ENCODE measurements at places on chromosomes 11 and 22.
A peak's percentile ranks its signal among the peaks of the same experiment; 100 is the strongest.

DNA sequence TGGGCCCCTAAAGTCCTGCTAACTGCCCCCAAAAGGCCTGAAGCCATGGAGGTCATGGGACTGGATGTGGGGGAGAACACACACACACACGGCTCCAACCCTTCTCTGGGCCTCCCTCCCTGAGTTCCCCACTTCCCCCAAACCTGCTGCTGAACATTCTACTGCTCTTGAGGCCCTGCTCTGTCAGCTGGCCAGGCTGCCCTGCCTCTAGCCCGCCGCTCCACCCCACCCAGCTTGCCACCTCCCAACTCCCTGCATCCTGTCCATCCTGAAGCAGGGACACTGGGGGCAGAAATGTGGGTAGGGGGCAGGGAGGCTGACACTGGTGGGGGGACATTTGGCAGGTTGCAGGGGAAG is 1.0 kb downstream of the KCNJ4 start:
- DNase-seq: no peak

- DNase-seq: no peak
Measured at GRCh38 chr11:30016588-30017363, at the start of gene KCNA4. KCNA4 (minus strand) TSS chr11:30017030; CDS start chr11:30012678, 4,352 bp downstream.

GRCh38 chr11:68911731-68912130 is 8.0 kb downstream of the IGHMBP2 start:
- DNase-seq: no peak

GRCh38 chr11:107018219-107018901 is at the start of gene GUCY1A2:
GUCY1A2 (minus strand) TSS chr11:107018476; CDS start chr11:107018055, 421 bp downstream.
- peak; percentile 15 for DNase-seq

DNA sequence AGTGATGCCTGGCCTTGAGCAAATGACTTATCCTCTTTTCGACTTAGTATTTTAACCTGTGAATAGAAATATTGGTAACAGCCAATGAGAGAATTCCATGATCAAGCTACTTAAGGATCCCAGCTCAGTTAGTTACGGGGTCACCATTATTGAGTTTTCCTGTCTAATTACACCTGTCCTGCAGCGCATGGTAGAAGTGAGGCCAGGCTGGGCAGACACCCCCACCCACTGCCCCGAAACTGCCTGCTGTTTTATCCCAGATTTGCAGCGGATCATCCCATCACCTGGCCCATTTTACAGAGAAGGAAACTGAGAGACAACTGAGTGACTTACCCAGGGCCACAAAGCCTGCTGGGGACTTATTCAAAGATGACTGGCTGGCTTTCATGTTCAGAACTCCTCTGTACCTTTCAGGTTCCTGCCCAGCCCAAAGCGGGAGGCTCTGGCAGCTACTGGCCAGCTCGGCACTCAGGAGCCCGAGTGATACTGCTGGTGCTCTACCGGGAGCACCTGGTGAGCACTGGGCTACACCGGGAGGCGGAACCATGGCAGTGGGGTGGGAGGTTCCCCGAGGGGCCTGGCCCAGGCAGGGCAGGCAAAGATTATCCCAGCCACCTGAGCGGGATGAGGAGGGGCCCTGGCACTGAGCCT is 1.4 kb downstream of the MUS81 start:
- DNase-seq: no peak

- no peak for DNase-seq
Measured at GRCh38 chr11:11171285-11171684, 181.8 kb downstream of the CSNK2A3 start.

DNA sequence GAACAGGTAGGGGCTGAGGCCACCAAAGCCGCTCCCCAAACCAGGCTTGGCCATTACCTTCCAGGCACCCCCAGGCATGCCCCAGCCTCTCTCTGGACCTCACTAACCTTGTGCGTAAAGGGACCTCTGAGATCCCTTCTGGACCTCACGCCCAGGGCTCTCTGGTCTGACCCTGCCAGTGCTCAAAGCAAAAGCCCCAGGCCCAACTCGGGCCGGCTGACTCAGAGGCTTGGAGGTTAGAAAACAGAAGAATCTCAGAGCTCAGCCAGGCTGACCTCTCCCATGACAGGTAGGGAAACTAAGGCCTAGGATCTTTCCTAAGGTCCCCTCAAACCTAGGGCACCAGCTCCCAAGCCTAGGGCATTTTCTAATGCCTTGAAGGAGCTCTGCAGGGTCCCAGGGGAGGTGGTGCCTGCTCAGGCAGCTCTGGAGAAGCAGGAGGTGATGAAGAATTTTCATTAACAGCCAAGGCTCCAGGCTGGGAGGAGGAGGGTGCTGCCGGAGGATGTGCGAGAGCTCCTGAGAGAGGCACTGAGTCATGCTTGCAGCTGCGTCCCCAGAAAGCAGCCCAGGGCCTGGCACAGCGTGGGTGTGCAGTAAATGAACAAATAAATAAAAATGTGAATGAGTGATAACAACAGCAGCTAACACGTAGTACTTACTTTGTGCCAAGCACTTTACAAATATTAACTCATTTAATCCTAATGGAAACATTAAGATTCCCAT is 25.6 kb downstream of the ARRB1 start:
- DNase-seq: peak; percentile 84

DNA sequence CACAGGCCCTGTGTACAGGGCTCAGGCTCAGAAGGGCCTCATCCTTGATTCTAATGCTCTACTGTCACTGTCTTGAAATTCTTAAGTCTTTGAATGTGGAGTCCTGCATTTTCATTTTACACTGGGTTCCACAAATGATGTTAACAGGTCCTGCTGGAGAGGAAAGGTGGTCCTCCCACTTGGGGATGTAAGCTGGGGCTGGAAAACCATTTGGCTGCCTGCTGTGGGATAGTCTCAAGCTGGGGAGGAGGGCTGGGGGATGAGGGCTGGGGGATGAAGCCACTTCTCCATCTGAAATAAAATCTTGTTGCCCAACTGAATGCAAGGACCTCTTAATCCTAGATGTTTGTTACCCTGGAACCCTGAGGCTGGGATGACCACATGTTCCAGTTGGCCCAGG is 423.0 kb downstream of the TENM4 start:
- no peak for DNase-seq

GRCh38 chr11:20041499-20041898 is 118.8 kb downstream of the DBX1 start:
- DNase-seq: no peak

GRCh38 chr11:34830035-34830434 is 86.1 kb downstream of the APIP start:
- no peak for DNase-seq

GRCh38 chr11:73173755-73174494 is 31.8 kb upstream of the FCHSD2 start:
- DNase-seq: no peak

DNA sequence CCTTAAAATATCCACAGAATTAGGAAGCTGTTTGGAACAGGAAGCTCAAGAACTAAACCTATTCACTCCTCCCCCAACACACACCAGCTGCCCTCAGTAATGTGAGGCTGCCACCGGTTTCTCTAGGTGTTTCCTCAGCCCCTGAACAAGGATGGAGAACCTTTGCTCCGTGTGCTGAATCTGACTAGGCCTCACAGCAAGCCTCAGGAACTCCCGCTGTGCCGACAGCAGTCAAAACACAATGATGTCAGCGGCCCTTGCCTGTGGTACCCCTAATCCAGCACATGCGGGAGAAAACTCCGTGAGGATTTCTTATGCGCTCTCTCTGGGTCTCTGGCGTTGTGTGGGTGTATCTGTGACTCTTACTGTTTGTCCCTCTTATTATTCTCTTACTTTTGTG is 153.3 kb downstream of the EFCAB6 start:
- no peak for DNase-seq

DNA sequence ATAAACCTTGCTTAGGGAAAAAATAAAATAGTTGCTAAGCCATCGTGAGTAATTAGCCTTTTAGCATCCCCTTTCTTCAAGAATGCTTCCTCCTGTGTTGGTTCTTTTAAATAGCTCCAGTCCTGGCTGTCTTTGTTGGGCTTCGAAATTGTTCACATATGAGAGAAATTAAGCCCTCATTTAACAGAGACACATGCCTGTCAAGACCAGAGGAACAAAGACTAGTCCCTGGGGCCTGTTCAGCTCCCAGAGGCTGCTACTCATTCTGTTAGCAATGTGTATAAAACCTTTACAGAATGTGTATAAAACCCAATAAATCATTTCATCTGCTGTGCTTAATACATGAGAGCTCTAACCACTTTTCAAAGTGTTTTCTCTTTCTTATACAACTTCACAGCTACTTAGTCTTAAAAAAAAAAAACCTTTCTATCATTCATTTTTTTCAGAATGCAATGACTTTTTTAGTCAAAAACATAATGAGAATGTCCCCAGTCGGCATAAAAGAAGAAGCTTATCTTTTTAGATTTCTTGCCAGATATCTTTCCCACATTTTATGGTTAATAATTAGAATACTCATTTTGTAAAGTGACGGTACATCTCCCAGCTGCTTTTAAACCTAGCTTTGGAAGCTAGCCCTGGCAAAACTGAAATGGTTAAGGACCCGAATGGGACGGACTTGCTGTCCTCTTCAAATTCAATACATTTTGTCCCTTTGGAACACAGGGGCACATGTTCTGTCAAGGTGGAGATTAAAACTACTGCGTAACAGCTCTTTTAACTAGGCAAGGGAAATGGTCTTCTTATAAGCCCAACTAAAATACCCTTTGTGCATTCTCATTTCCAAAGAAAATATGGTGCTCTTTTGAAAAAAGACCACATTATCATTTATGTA is 186.1 kb downstream of the SOX6 start:
- no peak for DNase-seq

DNA sequence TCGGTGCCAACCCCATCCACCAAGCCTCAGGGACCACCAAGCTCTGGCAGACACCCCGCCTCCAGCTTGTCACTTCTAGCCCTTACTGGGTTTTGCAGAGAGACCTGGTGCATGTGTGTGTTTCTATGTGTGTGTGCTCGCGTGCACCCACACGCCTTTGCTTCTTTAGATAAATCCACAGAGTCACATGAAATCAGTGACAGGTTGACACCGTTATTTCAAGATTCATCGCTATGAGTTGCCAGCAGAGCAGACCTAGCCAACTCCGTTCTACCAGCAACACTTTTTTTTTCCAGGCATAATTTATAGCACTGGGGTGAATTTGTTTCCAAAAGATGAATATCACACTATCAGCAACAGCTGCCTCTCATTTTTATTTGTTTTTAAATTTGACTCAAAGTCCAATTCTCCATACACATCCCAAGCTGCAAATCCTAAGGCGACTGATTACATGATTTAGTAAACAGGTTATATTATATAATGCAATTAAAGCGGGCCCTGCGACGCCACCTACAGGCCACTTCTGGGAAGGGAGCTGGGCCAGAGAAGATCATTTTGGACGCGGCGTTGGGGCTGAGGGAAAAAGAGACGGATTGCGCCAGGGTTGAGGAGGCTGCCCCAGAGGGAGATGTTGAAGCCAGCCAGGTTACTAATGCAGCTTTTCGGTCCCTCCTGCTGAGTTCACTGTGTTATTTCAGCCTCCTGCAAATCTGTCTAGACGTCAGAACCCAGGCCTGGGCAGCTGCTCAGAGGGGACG is 150.5 kb downstream of the FEZ1 start:
- peak; percentile 39 for DNase-seq

DNA sequence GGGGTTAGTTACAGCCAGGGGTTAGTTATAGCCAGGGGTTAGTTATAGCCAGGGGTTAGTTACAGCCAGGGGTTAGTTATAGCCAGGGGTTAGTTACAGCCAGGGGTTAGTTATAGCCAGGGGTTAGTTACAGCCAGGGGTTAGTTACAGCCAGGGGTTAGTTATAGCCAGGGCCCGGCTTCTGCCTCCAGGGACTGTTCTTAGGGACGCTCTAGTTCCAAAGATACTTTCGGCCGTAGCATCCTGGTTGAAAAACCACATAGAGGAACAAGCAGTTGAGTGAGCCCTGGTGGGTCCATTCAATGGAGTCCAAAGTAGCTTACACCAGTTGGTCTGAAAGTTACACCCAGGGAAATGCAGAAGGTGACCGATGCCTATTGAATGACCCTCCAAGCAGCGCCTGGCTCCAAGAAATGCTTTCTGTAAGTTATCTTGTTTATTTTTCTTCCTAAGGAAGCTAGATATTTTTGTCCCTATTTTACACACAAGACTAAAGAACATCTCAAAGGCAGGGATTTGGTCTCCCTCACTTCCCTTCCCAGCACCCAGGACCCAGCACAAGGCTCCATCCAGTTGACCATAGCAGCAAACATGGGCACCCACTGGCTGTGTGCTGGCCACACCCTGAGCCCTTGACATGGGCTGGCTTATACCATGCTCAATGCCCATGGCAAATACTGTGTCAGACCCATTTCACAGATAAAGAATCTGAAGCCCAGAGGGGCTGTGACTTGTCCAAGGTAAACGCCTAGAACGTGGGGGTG is 49.7 kb upstream of the SHISAL1 start:
- no peak for DNase-seq

DNA sequence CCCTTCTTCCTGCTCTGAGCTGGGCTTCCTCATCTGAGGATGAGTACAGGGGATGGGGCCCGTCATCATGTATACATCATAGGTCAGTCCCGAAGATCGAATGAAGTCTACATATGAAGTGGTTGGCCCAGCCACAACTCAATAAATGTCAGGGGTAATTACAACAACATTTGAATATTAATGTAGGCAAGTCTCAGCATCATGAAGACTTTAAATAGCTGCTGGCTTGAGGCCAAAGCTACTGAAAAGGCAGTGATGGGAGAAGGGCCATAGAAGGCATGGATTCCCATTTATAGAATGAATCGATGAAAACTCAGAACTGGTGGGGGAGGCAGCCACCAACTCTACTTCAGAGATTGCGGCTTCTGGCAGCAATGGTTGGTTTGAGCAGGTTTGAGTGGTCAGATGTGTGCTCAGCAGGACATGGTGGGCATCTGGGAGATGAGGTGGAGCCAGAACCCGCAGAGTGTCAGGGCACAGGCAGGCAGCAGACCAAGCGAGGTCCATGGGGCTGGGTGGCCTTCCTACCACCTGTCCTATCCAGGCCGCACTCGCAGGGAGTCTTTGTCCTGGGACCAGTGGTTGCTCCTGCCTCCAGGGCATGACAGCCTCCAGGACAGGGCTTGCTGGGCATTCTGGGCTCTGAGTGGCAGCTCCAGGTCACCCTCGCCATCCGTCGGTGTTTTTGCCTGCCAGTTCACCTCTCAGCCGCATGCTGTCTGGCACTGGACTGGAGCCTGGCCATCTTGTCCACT is 919.1 kb downstream of the TBC1D22A start:
- no peak for DNase-seq

DNA sequence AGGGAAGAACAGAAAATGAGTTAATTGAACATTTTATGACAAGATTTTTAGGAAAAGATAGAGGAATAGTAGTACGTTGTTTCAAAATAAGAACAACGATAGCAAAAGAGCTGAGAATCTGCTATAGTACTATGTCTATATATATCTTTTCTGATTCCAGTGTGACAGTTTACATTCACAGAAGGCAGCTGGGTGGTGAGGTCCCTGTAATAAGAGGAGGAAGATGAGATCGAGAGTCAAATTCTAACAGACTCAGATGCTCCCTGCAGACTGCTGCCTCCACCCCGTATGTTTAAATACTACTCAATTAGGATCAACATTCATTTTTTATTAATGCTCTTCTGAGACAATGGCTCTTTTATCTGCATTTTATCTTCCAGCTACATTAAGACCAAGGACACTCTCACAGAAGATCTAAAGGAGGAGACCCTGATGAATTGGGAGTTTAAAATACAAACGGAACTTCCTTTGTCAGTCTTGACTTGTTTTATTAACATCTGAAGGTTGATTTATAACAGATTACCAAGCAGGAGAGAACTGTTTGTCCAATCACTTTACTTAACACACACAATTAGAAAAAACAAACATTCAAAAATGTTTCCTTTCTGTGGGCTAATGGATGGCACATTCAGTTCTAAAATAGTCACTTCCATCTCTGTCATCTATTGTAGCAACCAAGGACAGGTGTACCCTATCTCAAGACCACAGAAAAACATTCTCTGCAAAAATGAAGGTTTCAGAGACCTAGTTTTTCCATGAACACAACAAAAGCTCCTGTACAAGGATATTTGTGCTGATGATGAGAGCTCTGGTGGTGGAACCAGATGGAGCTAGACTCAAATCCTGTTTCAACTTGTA is 240.2 kb downstream of the CADM1 start:
- DNase-seq: no peak
